ENCODE measurements at places on chromosomes 5 and 9.

- no peak for DNase-seq
Observed at GRCh38 chr9:107290619-107291018, 7.5 kb downstream of the RAD23B start.

GRCh38 chr5:173845321-173845720, 42.8 kb upstream of the CPEB4 start:
- no peak for DNase-seq

GRCh38 chr9:71795097-71795813, 26.9 kb upstream of the CEMIP2 start:
- no peak for DNase-seq

DNA sequence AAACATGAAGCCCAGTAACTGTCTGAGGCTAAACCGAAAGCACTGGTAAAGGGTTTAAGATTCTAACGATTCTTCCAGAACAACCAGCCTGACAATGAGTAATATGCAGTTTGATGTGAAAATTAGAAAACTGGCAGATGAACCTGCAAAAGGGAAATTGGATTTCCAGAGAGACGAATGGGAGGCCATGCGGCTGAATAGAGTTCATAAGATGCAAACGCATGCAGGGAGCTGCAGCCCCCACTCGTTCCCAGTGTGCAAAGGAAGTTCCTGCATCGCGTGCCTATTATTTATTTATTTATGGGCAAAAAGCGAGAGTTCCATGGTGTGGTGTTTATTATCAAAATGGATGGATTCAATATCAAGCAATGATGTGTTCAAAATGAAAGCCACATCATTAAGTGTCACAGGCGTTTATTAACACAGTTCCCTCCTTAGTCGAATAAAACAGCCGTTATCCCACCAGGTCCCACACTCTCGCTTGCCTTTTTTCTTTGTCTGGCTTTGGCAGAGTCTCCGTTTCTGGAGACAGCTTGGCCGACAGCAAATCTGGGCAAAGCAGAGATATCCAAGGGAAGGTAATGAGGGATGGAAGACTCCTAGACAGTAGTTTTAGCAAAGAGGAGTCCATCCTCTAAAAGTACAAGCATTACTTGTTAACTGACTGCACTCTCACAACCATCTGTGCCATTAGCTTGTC, 451.4 kb downstream of the KDM4C start:
- DNase-seq, result no peak

DNA sequence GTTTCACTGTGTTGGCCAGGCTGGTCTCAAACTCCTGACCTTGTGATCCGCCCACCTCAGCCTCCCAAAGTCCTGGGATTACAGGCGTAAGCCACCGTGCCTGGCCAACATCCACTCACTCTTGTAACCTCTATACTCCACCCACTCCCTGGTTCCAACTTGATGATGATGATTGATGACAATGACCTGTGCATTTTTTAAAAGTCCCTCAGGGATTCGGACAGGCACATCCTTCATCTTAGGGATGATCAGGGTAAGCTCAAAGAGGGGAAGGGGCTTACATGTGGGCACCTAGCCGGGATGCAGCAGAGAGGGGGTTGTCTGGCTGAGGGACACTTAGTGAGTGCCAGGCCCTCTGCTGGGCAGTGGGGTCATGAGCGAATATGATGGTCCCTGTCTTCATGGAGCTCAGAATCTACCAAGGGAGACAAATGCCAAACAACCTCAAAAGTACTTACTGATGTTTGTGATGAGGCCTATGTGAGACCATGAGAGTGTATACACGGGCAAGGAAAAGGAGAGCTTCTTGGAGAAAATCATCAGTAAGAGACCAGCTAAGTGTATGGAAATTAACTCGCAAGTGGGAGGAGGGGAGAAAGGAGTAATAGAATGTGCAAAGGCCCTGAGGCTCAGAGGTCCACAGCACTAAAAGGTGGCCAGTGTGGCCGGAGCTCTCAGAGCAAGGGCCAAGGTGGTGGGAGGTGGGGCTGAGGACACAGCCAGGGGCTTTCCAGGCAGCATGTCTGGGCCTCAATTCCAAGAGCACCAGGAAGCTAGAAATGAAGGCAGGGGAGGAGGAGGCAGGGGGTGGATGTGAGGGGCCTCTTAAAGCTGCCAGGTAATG, 27.4 kb downstream of the LHX2 start:
- no peak for DNase-seq

- no peak for DNase-seq
Observed at GRCh38 chr5:51734677-51735076, 351.4 kb downstream of the ISL1 start.

- DNase-seq, result no peak
Observed at GRCh38 chr5:6716629-6717149, 3.5 kb downstream of the TENT4A start.

DNA sequence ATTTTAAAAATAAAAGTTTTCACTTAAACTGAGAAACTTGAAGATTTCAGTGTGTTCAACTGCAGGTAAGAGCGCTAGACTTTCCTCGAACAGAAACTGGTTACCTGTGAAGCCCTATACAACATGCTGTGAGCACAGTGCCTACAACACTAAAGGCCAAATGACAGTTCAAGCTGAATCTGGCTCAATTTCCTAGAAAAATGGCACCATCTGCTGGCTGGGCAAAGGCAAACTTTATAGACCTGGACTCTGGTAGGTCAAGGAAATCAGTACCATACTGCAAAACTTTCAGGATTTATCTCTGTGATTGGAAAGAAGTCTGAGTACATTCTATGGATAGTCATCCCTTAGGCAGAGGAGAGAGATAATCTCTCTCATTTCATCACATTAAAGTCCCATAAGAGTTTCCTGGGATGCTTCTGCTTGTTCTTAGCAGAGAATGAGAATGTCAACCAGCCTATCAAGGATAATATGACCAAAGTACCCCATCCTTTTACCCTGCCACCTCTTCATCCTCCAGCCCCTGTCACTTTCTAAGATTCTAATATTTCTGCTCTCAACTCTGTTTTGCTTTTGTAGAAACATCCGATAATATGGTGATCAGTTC, 31.8 kb upstream of the FOXB2 start:
- DNase-seq, result no peak

DNA sequence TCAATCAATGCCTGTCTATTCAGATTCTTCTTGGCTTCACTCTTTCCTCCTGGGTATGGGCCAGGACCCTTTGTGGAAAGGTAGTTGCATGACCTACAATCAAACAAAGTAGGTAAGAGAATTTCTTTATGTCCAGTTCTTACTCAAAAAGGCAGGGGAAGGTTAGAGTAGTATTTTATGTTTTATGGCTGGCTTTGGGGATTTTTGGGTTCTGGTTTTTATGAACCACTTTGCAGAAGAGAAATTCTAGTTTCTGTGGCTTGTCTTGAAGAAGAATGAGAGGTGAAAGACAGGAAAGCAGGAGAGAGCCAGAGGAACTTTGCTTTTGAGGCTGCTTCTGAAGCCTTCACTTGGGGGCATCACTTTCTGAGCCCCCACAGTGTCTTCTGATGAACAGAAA, 14.7 kb upstream of the CRHBP start:
- no peak for DNase-seq

GRCh38 chr9:132046456-132046855, 33.2 kb downstream of the MED27 start:
- no peak for DNase-seq

DNA sequence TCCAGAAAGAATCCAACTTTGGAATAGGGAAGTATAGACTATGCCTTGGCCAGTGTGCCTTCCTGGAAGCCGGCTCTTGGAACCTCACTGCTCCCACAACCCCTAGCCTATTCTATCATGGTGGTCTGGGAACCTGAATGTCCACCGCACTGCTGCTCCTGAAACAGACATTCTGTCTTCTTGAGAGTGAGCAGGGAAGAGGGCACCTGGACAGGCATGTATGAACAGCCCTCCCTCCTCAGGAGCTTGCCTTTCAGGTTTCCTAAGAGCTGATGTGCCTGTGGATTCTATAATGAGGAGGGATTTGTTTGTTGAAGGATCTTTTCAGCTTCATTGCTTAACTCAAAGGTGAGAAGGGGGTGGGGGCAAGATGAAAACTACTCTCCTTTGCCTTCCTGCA, 55.1 kb upstream of the XPA start:
- no peak for DNase-seq

DNA sequence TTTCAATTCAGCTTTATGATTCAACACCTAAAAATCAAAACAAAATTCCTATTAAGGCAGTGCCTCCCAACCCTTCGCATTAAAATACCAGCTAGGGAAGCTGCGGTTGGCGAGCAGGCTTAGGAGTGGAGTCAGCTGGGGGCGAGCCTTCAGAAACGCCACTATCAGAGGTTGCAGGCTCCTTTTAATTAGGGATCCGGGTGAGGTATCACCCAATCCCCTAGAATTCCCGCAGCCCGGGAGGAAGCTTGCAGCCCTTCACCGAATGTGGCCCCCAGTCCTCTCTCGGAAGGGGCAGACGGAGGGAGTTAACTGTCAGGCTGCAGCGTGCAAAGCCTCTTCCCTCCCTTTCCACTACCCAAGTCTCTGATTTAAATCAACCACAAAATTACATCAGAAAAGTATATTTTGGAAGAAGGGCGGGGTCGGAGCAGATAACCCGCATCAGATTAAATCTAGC, 1.7 kb downstream of the STC2 start:
- DNase-seq, result no peak

DNA sequence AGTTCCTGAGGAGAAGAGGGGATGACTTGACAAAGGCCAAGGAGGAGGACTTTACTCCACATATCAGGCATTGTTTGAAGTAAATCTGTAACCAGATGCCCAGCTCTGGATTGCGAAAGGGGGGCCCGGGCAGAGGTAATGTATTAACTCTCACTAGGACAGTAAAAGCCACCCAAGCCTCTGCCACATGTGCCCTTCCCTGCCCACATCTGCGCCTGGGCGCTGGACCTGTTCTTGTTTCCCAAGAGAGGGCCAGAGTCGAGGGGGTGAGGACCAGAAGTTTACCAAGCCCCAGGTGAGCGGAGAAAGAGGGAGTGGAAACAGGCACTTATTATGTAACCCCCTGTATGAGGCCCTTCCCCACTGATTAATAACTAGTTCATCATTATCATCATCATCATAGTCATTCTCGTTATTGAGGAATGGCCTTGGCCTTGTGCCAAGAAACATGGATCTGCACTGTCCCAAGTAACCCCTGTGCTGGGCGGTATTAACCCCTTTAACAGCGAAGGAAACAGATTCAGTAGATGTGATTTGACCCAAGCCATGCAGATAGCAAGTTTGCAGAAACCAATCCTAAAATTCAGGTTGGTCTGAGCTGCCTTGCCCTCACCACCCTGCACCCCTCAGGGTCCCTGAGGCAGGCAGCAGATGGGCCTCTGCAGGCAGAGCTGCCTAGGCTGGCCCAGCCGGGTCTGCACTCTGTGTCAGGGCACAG, at the start of gene SLC23A1:
SLC23A1 (minus strand) TSS at position 23 of the 718 bp plus-strand sequence. CDS start 44 bp downstream, outside the sequence.
- no peak for DNase-seq

GRCh38 chr5:132754947-132755346, 7.7 kb downstream of the CCNI2 start:
- no peak for DNase-seq

DNA sequence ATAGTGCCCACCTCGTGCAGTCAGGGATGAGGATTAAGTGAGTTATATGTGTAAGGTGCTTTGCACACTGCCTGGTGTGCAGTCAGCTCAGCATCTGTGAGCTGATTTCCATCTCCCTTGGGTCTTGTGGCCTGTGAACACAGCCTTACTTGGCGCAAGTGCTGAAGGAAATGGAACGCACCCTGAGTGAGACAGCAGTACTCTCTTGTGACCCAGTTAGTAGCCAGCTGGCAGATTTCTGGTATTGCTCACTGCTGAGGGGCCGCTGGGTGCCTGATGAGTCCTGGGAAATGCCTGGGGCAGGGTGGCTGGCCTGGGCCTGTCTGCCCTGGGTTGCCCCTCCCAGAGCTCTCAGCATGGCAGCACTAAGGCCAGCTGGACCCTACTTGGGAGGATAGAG, 90.9 kb upstream of the BOD1 start:
- DNase-seq, result no peak

- DNase-seq, result no peak
Observed at GRCh38 chr5:107474716-107475489, 195.8 kb downstream of the EFNA5 start.

DNA sequence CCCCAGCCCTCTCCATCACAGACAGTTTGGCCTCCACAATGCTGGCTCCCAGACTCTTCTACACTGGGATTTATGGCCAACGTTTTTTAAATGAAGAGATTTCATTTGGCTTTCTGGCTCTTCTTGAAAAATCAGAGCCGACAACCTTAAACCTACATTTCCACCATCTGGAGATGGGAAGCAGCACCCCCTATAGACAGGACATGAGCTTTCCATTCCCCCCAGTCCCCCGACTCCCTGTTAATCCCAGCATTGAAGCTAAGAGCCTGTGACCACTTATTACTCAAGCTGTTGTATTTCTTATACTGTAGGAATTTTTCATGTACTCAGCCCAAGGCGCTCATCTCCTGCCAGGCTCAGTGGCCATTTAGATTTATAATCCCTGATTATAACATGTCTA, 34.0 kb upstream of the AFAP1L1 start:
- no peak for DNase-seq

All from stimulated activated CD8-positive, alpha-beta memory T cell treated with anti-CD3 and anti-CD28 coated beads, Interleukin-4, amount 100 ng/mL, for 4 hours (primary cell).